Tongue (tissue), 3 donors: ENCODE measurements at places on chromosomes 1 and 21. TPM values are rescaled to one million over a fixed set of nuclear protein-coding genes. Genes with fewer than 3 reads are reported as not detected.

Gene CLEC20A
- not detected for total RNA-seq

Gene OR10K2
- total RNA-seq = not detected

Gene COL9A2
- total RNA-seq = 6.5 TPM

Gene DCST1
- total RNA-seq = not detected

Gene IVL
- 7.7 TPM for total RNA-seq

Gene SPRR2B
- not detected for total RNA-seq

Gene TMPRSS3
- total RNA-seq = 0.21 TPM

Gene CYP4A22
- total RNA-seq = not detected

Gene SV2A
- 3.7 TPM for total RNA-seq

Gene KIAA0319L
- 64.4 TPM for total RNA-seq
